Heart left ventricle (tissue), 16 donors: ENCODE measurements at places on chromosomes 16 and 17. TPM values are rescaled to one million over a fixed set of nuclear protein-coding genes. Genes with fewer than 3 reads are reported as not detected.

Gene CEP112
- total RNA-seq, result 12.4 TPM

Gene DNAI2
- total RNA-seq, result not detected

Gene SPECC1
- total RNA-seq, result 5.1 TPM

DNA sequence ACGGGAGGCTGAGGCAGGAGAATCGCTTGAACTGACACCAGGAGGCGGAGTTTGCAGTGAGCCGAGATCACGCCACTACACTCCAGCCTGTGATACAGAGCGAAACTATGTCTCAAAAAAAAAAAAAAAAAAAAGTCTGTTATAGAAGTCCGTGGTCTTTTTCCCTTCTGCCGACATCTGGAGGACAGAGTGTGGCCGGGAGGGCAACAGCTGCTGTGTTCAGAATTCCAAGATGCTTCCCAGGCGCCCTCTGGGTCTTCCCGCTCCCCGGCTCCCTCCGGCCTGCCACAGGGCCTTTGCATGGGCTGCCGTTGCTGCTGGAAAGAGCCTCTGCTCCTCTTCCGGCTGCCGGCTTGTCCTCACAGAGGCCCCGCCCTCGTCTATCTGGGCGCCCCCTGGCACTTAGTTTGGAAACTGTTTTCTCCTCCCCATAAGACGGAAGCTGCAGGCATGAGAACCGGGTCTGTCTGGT, 2.4 kb upstream of the CACNA1H start:
- no peak for DNase-seq
- H3K27ac ChIP-seq, result no peak overlapping the region
- H3K27me3 ChIP-seq, result peaks cover 34% of the 10 kb centered on the region
- H3K4me3 ChIP-seq, result no peak overlapping the region
- H3K4me1 ChIP-seq, result no peaks in the 10 kb centered on the region

- no peaks in the 10 kb centered on the region for H3K4me1 ChIP-seq
- H3K27ac ChIP-seq, result no peak overlapping the region
- peaks cover 37% of the 10 kb centered on the region for H3K27me3 ChIP-seq
- DNase-seq, result no peak
- H3K36me3 ChIP-seq, result no peaks in the 10 kb centered on the region
Observed at GRCh38 chr17:40779181-40779909, 3.0 kb downstream of the KRT27 start.

GRCh38 chr17:64028874-64029464, 8.5 kb upstream of the ICAM2 start:
- H3K27ac ChIP-seq, result no peak overlapping the region
- H3K4me3 ChIP-seq, result no peak overlapping the region
- H3K36me3 ChIP-seq, result no peaks in the 10 kb centered on the region
- peaks cover 5% of the 10 kb centered on the region for H3K4me1 ChIP-seq

DNA sequence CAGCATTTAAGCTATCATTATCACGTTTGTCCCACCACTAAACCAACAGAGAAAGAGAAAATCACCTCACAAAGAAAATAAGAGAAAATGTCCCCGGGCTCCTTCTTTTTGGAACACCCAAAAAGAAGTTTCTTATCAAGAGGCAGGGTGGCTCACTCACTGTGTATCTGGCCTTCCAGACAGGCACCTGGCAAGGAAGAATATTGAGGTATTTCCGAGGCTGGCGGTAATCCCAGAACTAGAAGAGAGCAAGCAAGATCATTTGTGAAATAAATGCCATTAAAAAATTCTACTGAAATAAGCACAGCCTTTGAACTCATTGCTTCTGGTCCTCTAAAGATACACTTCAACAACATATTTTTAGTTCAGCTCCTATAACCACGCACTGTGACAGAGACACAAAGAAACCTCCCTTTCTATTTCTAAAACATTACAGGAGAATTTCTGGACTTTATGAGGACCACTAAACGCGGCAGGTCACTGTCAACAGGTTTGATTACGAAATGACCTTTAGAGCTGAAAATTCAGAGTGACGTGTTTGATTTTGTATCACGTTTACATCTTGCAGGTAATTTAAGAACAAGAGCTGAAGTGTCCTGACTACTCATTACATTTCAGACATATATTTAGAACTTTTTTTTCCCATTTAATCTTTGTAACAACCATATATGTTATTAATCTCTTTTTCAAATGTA, 61.0 kb downstream of the WDR59 start:
- H3K4me1 ChIP-seq, result peaks cover 8% of the 10 kb centered on the region
- H3K4me3 ChIP-seq, result no peak overlapping the region
- peaks cover 58% of the 10 kb centered on the region for H3K36me3 ChIP-seq
- H3K27me3 ChIP-seq, result no peaks in the 10 kb centered on the region
- H3K27ac ChIP-seq, result no peak overlapping the region
